ENCODE measurements at places on chromosomes 3 and 15.

GRCh38 chr3:108093616-108094015 lies 2.8 kb upstream of the CD47 start:
- DNase-seq, result no peak

DNA sequence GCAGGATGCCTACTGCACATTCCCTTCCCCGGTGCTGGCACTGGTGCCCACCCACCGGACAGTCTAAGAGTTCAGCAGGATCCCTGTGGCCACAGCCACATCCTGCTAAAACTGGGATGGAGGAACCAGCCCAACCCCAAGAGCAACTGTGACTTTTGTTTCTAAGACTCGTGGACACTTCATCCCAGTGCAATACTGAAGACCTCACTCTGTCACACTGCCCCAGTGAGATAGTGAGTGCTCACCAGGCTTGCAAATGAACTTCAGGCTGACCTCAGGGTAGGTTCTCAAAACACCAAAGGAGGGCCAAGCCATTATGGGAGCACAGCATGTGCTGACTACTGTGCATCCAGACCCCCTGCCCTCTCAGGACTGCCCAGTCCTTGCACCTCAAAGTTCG lies 46.7 kb upstream of the MTMR14 start:
- no peak for DNase-seq

GRCh38 chr3:127673191-127674100 lies 694 bp downstream of the ABTB1 start:
- peak; percentile 30 for DNase-seq

DNA sequence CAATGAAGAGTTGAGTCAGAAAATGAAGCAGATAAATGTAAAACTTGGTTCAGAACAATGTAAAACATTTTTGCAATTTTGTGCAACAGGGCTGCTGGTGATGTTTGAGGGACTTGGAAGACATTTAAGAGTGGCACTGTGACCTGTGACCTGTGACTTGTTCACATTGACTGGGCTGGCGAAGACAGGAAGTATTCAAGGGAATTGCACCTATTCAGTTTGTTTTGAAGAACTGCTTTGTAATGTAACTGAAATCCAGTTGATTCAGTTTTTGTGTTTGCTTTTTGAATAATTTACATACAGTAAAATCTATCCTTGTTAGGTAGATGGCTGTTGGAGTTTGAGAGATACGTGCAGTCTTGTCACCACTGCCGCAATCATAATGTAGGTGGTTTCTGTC lies 35.4 kb downstream of the MCTP2 start:
- no peak for DNase-seq

DNA sequence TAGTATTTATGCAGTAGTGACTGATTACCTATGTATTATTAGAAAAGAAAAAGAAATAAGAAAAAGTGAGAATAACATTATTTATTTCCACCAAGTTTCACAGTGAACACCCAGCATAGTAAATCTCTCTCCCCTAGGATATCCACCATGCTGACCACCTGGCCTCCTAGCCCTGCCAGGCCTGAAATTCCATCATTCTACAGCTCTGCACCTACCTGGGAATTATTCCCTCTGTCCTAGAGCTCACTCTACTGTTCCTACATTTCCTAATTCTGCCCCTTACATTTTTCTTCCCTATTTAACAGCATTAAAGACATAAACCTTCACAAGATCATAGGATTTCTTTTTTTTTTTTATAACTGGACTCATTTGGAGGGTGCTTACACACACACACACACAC lies 525.3 kb upstream of the PPP2R3A start:
- DNase-seq, result no peak

DNA sequence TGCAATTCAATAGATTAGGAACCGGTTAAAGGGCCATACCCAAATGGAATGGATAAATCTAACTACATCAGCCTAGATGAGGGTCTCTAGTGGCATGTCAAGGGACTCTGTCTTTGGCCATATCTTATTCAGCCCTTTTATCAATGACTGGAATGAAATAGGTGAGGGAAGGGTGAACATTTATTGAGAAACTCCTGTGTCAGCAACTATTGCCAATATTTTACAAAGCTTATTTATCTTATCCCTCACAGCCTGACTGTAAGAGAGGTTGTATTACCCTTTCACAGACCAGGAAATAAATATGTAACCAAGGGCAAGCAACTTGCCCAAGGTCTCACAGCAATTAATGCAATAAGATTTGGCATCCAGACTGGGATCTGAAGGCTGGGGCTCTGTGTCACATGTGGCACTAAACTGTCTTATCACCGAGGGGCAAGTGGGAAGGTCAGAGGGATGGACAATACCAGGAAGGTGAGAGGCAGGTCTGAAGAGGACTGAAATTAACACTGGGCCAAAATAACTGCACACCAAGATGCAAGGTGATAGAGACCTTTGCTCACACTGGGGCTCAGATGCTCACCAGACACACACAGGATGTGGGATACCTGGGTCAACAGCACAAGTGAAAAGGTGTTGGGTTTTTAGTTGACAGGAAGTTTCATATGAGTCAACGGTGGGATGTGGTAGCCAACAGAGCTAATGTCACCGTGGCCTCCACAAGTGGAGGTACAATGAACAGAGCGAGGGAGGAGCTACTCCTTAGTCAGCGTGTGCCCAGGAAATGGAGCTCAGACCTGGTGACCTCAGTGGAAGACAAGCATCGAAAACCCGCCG lies 261.3 kb downstream of the RPLP1 start:
- DNase-seq, result peak; percentile 62

- DNase-seq, result no peak
These were observed 612.7 kb upstream of the SGO1 start for GRCh38 chr3:20798666-20799065.

DNA sequence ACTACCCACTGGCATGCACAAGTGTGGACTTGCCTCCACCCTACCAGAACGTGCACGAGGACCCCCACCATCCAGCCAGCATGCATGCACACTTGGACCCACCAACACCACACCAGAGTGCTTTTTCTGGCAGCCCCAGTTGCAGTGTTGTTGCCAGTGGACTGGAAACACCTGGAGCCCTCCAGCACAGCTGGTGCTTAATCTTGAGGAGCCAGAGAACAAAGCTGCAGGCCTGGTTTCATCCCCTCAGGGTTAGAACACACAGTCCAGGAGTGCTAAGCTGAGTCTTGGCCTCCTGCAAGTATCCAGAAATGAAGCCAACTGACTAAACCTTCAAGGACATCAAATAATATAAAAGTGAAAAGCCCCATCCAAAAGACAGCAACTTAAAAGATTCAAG lies 888.0 kb downstream of the NTRK3 start:
- no peak for DNase-seq

GRCh38 chr3:128285042-128285966 lies 132.0 kb downstream of the EEFSEC start:
- no peak for DNase-seq

DNA sequence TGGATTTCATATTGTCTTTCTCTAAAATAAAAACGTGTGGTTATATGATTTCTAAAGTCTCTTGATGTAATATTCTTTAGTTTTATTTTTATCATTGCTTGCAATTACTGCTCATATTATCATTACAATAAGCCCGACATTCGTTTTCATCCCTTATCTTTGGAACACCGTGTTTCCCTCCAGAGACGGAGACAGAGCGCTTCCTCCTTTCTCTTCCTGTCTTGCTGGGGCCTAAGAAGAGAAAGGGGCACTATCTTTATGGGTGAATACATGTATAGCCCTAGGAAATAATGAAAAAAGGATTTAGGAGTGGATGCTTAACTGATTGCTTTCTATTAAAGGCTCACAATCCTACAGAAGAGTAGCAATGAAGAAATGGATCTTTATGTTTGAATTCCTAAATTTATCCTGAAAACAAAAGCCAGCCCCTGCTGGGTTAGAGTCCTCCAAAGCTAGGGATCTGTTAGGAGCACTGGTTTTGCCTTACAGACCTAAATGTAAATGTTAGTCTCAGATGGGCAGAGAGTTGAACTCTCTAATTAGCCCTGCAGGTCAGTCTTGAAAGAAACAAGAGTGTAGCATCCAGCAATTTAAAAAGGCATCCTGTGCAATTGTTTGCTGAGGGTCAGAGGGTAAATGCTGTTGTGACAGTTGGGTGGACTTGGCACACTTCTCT lies 145.1 kb downstream of the TP63 start:
- DNase-seq, result no peak

- DNase-seq, result no peak
These were observed 17.4 kb downstream of the NAA50 start for GRCh38 chr3:113728661-113729060.

DNA sequence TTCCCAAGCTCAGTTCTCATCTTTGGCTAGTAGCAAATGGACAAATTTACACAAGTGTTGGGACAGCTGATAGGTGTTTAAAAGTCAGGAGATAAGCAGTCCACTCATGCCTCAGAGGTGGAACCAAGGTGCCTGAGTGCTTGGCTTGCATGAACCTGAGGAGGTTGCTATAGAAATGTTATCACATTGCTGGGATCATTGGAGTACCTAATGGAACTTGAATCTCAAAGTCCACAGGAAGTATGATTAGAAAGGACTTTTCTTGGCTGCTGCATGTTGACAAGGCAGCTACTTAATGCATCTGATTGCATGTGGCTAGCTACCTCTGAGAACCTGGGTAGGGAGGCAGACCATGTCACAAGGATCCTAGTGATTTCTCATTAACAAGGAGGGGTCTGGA lies 39.5 kb upstream of the C3orf80 start:
- no peak for DNase-seq

DNA sequence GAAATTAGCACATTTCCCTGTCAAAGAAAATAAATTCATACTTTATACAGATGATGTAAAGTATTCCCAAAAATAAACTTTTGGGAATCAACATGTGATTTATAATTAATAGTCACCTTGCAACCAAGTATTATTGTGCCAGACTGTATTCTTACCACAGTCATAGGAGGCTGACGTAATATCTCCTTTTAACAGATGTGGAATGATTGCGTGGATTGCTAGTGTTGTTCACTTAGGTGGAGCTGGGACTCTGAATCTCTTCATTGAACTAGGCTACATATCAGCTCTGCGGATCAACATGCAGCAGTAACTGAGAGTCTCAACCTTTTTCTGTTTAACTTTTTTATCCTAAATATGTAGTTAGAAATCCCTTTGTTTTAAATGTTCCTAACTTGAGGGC lies 37.2 kb downstream of the PXK start:
- DNase-seq, result no peak

- DNase-seq, result no peak
These were observed 19.5 kb upstream of the NANOGP8 start for GRCh38 chr15:35104526-35105147.

DNA sequence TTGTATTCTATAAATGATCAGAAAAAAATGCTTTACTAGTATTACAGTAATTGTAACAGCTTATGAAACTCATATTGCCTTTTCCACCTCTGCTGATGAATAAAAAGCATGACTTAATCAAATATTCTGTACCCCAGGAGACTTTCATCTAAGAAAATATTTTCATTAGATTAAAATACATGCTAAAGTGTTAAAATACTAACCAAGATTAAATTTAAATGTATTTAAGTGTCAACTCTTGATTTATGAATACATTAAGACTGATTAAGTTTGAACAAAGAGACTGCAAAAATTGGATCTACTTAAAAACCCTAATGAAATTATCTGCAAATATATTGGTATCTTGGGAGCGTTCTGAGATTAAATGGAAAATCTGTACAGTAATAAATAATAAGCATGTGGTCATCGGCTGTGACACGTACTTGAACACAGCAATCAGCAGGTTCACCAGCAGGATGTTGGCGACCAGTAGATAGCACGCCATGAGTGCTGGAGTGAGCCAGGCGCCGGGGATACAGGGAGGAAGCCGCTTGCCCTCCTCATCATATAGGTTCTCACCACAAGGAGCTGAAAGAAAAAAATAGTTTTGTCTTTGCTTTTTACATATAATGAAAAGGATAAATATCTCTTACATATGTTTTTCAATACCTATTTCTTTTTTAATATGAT lies 36.6 kb upstream of the MTMR10 start:
- no peak for DNase-seq

DNA sequence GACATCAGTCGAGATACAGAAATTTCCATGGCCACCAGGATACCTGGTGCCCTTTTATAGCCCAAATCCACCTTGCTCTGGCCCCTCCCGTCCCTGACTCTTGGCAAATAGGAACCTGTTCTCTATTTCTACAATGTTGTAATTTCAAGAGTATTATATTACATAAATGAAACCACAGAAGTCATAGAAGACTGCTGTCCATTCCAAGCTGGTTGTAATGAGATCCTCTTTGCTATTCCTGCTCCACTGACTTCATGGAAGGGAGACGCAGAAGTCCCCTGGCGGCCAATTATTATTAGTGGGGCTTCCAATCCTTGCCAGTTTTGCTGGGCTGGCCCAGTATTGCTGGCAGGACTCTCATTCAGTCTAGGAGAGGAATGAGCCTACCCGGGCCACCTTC lies 26.6 kb downstream of the DCP1A start:
- no peak for DNase-seq

DNA sequence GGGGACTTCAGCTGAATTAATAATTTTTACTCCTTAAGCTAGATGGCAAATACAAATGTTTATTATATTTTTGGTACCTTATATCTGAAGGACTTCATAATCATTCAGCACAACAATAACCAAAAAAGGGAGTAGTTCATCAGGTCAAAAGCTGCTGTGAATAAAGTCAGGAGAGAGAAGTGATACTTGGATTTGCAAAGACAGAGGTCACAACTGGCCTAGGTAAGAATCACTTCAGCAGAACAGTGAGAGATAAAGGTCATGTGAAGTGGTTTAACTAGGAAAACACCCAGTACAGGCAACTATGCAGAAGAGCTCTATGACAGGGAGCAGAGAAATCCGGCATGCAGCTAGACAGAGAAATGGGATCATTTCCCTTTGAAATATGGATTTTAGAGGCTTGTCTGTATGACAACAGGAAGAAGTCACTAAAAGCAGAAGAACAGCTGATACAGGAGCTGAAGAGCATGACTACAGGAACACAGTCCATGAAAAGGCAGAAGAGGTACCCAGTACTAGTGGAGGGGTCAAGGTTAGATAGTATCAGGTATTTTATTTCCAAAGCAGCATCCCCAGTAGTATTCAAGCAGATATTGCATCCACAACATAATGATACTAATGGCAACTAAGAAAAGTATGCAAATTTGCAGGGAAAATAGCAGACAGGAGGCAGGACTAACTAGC lies 25.7 kb downstream of the ZMAT3 start:
- no peak for DNase-seq

DNA sequence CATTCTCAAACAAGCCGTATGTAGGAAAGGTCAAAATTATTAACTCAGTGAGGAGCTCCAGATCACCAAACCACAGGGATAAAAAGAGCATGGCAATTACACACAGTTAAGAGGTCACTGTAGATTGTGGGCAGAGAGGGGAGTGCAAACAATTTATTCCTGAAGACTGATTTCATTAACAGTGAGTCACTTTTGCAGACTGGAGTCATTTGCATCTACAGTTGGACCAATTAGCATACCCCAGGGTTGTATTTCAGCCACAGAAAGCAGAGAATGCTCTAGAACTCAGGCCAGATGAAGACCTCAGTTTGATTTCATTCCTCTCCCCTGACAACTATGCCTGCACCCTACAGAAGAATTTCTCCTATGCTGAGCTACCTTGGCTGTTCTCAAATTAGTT lies 40.1 kb downstream of the SETMAR start:
- no peak for DNase-seq

- no peak for DNase-seq
These were observed 185.3 kb downstream of the FNDC3B start for GRCh38 chr3:172224560-172225214.

- no peak for DNase-seq
These were observed 9.1 kb downstream of the ABHD5 start for GRCh38 chr3:43699864-43700263.

Data from stimulated activated naive CD4-positive, alpha-beta T cell treated with Interleukin-2 at 50 U/mL for 16 hours (primary cell).